Myometrial cell (primary cell): ENCODE measurements at places on chromosomes 3 and 15. TPM values are rescaled to one million over a fixed set of nuclear protein-coding genes. Genes with fewer than 3 reads are reported as not detected.

The IQCH gene
- total RNA-seq: 2.3 and 4.0 TPM in 2 replicates

The BCHE gene
- 2.9 and 5.8 TPM in 2 replicates for total RNA-seq

The MED12L gene
- total RNA-seq: 0.29 and 0.35 TPM in 2 replicates

The CNTN3 gene
- total RNA-seq: 0.58 and 0.71 TPM in 2 replicates

The PRSS50 gene
- not detected in 2 replicates for total RNA-seq
